ENCODE measurements at places on chromosomes 13 and 19.

DNA sequence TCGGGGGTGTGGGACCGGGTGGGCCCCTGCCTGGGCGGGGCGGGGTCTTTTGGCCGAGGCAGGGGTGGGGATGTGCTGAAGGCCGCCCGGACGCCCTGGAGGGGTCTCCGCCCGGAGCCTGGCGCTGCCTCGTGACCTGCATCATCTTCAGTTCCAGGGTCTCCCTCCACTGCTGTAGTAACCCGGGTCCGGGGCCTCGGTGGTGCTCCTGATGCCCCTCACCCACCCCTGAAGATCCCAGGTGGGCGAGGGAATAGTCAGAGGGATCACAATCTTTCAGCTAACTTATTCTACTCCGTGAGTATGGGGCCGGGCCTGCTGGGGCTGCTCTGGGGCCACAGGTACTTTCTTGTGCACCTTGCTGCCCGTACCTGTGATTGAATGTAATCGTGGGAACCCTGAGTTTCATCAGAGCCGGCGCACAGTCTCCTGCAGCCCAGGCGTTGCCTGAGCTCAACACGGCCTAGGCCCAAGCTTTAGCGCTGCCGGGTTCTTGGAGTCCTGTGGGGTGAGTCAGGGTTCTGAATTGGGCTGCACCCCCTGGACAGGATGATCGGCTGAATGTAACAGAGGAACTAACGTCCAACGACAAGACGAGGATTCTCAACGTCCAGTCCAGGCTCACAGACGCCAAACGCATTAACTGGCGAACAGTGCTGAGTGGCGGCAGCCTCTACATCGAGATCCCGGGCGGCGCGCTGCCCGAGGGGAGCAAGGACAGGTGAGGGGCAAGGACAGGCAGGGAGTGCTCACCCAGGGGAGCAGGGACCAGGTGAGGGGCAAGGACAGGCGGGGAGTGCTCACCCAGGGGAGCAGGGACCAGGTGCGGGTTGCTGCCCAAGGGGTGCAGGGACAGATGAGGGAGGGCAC, 10.5 kb downstream of the PEAK3 start:
- DNase-seq = no peak

DNA sequence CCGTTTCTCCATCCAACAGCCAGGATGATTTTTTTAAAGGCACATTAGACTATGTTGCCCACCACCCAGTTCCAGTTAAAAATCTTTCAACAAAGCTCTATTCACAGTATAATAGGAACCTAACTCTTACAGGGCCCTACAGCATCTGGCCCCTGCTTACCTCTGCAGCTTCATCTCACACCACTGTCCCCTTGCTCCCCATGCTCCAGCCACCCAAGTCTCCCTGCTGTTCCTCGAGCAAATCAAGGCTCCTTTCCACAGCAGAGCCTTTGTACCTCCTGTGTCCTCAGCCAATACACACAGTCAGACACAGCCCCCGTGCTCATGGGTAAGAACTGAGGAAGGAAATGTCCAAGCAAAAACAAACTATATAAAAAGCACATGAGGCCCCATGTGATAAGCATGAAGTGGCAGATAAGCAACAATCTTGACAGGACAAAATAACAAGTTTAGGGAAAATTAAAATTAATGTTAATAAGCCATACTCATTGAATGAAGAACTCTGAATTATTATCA, 67.5 kb downstream of the TSC22D1 start:
- no peak for DNase-seq

GRCh38 chr19:49496574-49497008, 357 bp downstream of the RPS11 start:
- DNase-seq = no peak

DNA sequence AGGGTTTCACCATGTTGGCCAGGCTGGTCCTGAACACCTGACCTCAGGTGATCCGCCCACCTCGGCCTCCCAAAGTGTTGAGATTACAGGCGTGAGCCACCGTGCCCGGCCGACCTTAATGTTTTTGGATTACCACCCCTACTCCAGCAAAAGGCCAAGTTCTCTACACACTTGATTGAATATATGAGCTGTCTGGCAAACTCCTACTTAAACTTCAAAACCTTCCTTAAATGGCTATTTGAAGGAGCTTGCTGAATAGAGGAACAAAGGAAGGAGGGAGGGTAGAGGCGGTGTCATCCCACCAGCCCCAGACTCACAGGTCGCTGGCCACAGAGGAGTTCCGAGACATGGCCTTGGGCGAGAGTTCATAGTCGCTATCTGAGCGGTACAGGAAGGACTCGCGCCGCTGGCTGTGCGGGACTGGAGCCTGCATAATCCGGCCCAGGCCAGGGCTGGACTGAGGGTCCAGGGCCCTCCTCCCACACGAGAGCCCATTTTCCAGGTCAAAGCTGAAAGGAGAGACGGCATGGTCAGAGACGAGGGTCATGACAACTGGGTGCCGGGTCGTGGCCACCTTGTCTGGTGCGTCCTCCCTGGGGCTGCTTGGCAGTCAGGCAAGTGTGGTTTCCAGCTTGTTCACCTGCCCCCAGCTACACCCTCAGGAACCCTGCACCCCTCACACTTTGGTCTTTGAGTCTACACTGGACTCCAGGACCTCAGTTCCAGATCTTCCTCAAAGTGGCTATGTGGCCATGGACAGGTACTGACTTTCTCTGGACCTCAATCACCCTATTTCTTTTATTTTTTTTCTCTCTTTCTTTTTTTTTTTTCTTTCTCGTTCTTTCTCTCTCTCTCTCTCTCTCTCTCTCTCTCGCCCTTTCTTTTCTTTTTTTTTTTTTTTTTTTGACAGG, 4.2 kb downstream of the PDE4C start:
- no peak for DNase-seq

GRCh38 chr13:106385654-106386053, 149.8 kb downstream of the EFNB2 start:
- no peak for DNase-seq

DNA sequence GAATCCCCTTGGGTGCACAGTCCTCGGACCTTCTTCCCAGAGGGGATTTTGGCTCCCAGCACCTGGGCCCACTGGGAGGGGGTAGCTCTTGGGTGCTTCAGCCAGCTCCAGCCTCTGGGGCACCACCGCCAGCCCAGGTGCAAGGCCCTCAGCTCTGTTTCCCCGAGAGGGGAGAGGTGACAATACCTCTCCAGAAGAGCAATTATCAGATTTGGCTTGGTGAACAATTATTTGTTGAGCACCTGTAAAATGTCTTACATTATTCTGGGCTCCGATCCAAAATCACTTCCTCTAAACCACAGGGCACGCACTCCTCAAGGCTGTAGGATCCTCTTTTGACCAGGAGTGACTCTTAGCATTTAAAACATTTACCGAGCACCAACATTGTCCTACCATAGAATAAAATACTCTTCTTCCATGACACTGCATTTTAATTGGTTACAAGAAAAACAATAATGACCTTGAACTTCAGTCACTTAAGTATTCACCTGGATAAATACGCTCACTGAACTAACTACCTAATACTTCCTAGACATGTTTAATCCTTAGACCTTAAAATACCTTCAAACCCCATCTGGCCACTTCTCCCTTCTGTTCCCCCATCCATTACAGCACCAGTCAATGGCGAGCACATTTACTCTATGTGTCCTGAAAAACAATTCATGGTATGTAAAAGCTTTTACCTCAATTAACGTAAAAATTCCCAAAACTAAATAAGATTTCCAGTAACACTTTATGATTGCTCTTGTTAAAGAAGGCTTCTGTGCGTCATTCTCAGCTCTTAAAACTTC, 54.8 kb downstream of the ABCC4 start:
- DNase-seq = peak; percentile 70

- DNase-seq = no peak
Observed at GRCh38 chr13:39602277-39602613, 748 bp downstream of the LHFPL6 start.

DNA sequence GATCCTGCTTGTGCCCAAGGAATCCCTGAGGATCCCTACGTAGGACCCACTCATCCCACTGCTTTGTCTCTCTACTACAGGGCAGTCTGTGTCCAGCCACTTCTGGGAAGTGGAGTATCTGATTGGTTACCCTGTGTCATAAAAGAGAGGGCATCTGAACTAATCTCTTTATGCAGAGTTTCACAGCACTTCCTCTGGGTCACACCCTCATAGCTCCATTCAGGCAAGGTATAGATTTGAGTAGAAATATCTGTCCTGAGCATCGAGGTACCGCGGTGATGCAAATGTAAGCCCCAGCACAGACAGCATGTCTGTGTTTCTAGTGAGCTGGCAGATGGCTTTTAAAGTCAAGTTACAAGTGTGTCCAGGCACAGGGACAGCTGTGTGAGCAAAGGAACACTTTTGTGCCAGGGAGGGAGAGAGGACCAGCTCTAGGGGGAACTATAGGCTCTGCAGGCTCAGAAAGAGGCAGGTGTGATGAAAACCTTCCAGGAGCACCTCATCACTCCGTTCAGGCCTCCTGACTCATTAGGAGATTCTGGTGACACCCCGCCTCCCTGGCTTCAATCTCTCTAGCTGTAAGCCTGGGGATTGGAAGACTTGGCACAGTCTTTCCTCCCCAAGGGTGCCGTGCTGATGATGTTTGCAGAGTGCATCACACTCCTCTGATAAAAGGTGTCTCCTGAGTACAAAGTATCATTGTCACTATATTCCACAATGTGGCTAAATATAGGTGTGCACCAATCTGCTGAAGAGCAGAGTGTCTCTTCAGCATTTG, 84.3 kb upstream of the UBL3 start:
- no peak for DNase-seq

DNA sequence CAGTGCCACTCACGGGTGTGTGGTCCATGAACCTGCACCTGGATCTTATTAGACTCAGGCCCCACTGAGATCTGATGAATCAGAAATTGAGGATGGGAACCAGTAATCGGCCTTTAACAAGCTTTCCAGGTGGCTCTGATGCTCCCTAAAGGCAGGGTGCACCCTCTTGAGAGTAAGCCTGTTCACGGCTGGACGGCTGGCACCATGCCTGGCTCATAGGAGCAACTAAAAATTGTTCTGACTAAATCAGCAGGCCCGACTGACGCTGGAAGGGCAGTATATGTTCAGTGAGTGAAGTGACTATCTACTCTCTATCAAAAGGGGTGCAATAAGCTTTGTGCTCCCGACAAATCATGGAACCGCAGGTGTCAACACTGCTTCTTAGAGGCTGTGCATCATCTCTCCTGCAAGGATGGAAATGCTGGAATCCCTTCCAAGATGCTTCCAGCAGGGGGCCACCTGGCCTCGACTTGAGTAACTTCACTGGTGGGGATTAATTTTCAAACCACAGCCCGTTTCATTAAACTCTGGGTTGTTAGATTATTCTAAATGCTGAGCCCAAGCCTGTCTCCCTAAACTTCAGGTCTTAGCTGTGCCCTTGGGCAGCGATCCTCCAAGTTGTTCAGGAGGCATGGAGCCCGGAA, 28.4 kb downstream of the TMTC4 start:
- DNase-seq = peak; percentile 76

DNA sequence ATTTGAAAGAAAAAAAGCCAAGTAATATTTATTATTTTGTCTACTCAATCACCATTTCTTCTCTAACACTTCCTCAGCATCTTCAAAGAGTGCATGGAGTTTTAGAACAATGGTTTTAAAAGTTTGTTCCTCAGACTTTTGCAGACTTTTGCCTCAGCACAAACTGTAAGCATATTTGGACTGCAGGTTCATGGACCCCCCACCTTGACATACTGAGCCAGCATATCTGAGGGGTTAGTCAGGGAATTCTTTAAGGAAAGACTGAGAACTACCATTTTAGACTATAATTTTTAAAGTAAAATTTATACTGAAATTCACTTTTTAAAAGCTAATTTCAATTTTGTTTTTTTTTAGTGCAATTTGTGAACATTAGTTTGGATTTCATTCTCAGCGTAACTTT, 1676.8 kb upstream of the PCDH20 start:
- DNase-seq = no peak

DNA sequence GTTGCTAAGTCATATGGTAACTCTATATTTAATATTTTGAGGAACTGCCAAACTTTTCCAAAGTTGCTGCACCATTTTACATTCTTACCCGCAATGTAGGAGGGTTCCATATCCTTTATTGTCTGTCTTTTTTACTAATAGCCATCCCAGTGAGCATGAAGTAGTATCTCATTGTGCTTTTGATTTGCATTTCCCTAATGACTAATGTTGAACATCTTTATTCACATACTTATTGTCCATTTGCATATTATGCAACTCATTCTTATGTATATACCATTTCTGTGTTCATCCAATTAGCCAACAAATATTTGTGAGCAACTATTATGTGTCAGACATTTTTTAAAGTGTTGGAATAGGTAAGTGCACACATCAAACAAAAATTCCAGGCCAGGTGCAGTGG, 20.4 kb upstream of the ATP8A2 start:
- DNase-seq = no peak

- no peak for DNase-seq
Observed at GRCh38 chr19:14563989-14564651, 7.7 kb downstream of the NDUFB7 start.

DNA sequence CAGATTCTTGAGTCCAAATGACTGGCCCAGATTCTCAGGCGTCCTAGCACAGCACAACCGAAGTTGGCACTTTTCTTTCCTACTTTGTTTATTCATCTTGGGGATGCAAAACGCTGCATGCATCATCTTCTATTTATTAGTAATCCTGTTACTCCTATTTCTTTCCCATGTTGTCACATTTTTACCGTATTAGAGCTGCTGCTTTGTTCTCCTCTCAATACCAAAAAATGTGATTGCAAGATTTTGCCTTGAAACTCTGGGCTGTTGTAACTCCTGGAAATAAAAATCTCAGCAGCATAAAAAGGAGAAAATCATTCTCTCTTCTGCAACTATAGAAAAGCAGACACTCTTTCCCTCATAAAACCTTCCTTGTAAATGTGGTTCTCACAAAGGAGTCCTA, 12.9 kb upstream of the IGSF23 start:
- no peak for DNase-seq

DNA sequence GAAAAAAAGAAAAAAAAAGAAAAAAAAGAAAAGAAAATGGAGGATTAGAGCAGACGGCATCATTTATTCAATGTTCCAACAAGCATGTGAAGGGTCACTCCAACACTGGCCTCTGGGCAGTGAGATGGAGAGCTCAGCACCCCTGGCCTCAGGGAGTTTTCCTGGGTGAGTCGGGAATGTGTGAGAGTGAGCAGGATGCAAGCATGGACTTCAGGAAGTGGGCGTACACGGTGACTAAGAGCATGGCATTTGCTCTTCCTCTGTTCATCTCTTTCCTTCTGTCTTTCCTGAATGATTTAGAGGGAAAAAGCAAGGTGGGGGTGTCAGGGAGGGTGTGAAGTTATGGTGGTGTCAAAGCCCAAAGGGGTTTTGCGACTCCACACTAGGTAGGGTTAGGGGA, 682 bp upstream of the CABP5 start:
- DNase-seq = no peak

DNA sequence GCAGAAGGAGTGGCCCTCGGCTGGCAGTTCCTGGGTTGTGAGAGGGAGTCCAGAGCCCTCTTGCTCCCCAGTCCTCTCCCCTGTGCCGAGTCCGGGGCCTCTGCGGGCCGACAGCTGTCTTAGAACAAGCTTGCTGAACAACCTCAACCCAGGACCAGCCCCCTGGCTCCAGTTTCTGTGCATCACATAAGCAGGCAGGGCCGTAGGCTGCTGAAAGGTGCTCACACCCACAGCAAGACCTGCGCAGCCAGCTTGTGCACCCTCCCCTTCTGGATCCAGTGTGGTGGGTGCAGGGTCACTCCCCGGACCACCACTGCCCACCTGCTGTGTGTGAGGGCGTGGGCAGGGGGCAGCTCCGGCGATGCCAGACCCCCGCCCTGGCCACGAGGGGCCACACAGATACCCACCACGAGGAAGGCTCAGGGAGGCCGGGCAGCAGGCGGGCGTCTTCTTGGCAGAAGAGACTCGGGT, 25.2 kb upstream of the F7 start:
- DNase-seq = no peak
